D341Med (cell line): ENCODE measurements at places on chromosomes 5 and 9.

- no peak for DNase-seq
Observed at GRCh38 chr5:66553368-66553912, 42.8 kb upstream of the MAST4 start.

GRCh38 chr5:81408496-81408895, 14.6 kb upstream of the ACOT12 start:
- DNase-seq = no peak

DNA sequence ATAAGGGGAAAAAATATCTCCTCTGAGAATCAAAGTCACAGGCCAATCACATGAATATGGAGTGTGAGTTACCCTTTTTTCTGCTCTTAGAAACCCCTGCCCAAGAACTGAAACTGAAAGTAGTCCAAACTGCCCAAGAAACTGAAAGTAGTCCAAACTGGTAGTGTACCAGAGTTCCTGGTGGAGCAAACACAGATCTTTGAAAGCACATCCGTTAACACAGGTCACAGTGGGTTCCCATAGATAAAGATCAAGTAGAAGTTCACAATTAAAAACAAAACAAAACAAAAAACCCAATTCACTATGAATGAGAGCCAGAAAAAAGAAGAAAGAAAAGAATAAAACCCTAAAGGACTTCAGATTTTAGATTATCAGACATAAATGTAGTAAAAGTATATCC, 332.4 kb upstream of the EFNA5 start:
- DNase-seq = no peak

- no peak for DNase-seq
Observed at GRCh38 chr9:74729136-74729695, 158.5 kb downstream of the TRPM6 start.

DNA sequence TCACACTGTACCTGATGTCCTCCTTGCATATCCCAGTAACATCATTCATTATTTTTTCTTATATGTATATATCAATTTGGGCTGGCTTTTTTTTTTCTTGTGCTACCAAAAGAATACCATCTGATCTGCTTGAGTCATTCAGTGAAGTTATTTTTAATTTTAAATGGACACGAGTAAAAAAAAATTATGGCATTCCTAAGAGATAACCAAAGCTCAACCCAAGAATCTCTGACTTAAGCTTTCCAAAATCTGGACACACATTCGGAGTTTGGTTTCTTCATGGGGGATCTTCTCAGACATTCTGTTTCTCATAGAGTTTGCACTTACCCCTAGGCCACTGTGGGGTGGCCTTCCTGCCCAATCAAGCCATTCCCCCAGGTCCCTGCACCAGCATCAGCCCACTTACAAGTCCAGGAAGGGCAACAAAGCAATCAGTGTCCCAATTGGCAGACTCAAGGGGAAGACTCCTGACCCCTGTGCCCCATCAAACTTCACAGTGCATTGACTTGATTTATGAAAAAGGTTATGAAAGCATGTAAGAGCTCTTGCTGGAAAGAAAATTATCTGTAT, 49.2 kb upstream of the SPDL1 start:
- DNase-seq = no peak

DNA sequence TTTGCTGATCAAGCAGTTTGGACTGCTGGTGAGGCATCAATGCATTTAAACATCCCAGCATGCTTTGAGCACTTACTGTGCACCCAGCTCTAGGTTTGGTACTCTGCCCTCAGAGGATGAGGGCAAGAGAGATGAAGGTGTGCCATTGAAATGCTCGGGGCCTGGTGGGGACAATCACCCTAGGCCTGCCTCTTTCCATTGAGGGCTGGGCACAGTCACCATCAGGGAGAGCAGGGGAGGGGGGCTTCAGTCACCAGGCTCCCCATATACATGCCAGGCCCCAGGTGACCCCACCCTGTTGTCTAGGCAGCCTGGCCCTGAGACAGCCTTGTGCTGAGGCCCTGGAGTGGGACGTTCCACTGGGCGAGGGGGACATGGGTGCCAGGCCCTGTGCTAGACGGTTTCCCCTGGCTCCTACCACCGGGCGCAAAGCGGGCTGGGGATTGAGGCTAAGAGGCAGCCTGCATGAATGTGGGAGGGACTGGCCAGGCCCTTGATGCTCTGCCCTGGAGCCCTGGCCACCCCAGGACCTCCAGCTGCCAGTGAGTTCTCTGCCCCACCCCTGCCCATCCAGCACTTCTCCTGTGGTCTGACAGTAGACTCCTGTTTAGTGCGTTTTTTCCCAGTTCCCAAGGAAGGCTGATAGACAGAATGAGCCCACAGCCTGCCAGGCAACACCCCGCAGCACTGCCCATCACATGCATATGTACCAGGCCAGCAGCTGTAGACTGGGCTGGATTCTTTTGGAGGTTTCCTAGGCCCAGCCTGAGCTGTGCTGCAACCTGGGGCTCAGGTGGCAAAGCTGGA, 18.9 kb downstream of the TCF7 start:
- DNase-seq = no peak

DNA sequence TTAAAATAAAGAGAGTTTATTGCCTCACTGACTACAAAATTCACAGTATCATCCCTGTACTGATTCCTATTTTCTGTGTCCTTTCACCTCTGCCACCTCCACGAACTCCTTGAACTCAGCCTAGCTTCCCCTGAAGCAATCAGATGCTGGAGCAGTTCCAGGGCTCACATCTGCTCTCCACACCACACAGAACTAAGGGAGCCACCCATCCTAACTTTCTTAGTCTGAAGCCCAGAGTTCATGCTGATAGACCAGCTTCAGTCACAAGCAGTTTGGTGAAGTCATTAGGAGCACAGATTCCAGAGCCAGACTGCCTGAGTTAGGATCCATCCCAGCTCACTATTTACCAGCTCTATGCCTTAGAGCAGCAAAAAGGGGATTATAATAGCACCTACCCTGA, 15.6 kb upstream of the EPB41L4A start:
- DNase-seq = no peak

- no peak for DNase-seq
Observed at GRCh38 chr9:105087910-105088898, 156.2 kb upstream of the SLC44A1 start.

- DNase-seq = no peak
Observed at GRCh38 chr5:126745259-126745992, 31.5 kb upstream of the LMNB1 start.

DNA sequence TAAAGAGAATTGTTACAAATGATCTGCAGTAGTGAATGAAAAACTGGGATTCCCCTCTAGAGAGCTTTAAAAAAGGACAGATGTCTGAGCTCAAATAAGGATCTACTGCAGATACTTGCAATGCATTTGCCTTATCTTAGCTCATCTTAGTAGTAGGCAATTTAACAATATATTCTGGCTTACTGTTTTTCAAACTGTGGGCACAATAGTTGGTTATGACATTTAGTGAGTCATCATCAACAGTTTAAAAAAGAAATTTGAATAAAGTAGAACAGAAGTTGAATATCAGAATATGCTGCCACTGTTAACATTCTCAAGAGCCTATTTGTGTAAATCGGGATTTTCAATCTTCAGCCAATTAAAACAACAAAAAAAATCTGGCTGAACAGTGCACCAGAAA, 6.7 kb upstream of the CAST start:
- DNase-seq = no peak

DNA sequence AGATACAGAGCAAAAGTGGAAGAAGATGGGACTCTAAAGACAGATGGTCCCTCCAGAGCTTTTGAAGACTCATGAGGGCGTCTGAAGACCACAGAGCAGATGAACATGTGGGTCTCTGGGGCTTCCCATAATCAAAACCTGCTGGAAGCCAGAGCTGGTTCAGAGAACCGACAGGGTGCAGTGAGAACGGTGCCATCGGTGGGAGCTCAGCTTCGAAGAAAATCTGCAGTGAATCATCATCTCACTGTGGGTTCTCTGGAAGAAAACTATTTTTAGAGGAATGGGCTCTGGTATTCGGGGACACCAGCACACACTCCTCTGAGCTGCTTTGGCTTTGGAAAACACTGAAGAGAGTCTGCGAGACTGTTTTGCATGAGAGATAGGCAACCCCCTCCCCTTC, 222.4 kb upstream of the PANK3 start:
- DNase-seq = no peak

- no peak for DNase-seq
Observed at GRCh38 chr5:167219298-167219697, 1072.1 kb upstream of the WWC1 start.

DNA sequence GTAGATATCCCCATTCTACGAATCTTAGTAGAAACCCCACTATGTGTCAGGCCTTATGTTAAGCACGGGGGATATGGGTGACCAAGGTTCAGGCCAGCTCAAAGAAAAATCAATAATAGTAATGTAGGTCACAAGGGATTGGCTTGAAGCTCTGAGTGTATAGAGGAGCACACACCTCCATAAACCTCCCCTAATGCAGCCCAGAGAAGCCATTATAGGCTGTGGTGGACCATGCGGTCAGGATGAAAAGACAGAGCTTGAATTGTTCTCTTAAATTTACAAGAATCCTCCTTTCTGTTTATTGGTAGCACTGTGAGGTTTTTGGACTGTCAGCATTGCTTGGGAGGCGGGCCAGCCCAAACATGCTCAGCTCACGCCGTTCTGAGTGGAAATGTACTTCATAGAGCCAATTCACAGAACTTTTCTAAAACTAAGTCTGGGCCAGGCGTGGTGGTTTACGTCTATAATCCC, 9.1 kb downstream of the PDE6A start:
- no peak for DNase-seq

DNA sequence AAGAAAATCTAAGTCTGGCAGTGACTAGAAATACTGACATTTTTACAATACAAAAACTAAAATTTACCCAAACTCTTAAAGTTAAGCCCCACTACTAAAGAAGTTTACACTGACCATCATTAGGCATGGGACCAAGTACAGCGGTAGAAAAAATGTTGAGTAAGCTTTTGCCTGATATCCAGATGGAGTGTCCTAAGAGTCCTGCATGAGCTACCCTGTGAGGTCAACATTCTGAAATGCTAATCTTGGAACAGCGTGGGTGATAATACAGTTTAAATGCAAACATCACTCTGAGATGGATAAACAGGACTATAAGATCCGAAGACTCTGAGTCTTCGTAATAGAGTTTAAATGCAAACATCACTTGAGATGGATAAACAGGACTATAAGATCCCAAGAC, 189.7 kb downstream of the DCP2 start:
- DNase-seq = no peak

GRCh38 chr5:83102364-83102980, 25.1 kb downstream of the XRCC4 start:
- DNase-seq = no peak

- DNase-seq = no peak
Observed at GRCh38 chr5:96023518-96023917, 61.9 kb upstream of the ELL2 start.

DNA sequence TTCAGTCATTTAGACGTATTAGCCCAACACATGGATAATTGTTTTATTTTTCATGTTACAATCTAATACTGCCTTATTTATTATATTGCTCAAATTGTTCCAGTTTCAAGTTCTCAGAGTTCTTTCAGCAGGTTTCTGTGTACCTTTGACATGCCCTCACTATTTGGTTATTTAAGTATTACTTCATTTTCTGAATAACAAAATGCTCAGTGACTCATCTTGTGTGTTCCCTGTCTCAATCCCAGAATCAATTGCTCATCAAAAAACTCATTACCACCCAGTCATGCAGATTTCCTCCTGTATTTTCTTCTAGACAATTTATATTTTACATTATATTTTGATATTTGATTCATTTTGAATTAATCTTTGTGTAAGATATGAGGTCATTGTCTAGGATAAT, 562.6 kb downstream of the ANXA1 start:
- DNase-seq = no peak

GRCh38 chr9:125561509-125562148, 145.4 kb downstream of the MAPKAP1 start:
- no peak for DNase-seq

- no peak for DNase-seq
Observed at GRCh38 chr5:3202570-3202969, 393.1 kb upstream of the IRX1 start.

- no peak for DNase-seq
Observed at GRCh38 chr9:124084087-124084486, 72.5 kb downstream of the LHX2 start.

- DNase-seq = no peak
Observed at GRCh38 chr5:80127116-80127552, 92.0 kb downstream of the THBS4 start.

- no peak for DNase-seq
Observed at GRCh38 chr5:67265951-67266350, 69.4 kb upstream of the CD180 start.
